ENCODE measurements at places on chromosomes 16 and 17.

DNA sequence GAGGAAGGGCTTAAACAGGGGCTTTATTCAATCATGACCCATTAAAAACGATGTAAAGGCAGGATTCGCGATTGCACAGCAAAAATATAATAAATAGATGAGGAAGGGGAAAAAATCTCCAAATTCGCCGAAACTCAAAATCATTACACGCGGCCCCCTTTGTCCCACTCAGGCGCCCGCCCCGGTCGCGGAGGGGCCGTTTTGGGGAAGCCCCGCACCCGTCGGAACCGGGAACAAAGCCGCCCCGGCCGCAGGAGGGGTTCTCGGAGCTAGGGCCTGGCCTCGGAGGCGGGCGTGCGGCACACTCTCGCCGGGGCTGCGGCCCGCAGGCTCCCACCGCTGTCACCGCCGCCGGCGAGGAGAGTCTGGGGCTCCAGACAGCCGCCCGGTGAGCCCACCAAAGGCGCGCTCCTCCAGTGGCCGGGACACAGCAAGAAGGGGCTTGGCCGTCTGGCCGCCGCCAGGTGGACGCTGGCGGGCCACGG is 521 bp downstream of the C16orf87 start:
- DNase-seq: peak; percentile 88

GRCh38 chr16:17296431-17296830 is 174.3 kb downstream of the XYLT1 start:
- DNase-seq: no peak

- DNase-seq: no peak
Observed at GRCh38 chr17:38544175-38544838, 61.4 kb downstream of the SRCIN1 start.

DNA sequence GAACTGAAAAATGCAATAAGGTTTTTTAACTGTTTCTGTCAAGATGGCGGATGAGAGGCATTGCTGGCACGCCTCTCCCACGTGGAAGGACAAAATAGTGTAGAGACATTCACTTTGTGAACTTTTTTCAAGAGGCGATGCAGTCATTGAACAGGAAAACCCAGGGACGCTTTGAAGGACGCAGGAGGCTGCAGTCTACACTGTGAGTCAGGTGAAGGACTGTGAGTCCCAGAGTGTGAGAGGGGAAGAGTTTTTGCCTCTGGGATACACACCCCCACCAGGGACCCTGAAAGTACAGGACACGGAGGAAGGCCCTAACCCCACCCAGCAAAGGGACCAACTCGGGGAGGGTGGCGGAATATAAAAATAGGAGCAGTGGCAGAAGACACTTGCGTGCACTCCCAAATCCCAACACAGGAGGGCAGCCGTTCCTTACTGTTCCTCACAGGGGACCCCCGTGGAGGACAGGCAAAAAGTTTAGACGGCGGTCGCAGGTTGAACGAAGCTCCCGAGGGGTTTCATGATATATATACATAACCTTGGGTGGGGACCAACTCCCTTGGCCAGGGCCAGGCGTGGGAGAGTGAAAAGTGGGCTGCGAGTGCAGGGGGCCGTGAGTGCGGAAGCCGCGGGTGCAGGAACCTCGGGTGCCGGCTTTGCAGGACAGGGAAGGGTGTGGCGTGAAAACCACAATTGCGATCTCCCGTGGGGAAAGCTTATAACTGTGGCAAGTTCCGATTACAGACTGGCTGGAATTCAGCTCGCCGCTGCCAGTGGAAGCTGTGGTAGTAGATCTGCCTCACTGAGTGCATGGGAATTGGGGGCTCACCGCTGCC is 82.0 kb upstream of the ALOX12 start:
- DNase-seq: peak; percentile 94

DNA sequence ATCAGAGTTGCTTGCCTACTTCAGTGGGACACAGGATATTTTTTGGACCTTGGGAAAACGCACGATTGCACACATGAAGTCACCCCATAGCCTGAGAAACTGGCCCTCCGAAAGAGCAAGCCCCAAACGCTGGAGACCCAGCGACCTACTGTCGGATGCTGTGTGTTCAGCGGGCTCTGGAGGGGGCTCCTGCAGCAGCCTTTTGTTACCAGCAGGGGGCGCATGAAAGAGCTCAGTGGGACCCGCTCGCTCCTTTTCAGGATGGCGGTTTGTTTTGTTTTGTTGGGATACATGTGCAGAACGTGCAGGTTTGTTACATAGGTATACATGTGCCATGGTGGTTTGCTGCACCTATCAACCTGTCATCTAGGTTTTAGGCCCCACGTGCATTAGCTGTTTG is 28.4 kb downstream of the MYH3 start:
- no peak for DNase-seq

GRCh38 chr17:49554694-49555494 is 20.8 kb upstream of the NXPH3 start:
- DNase-seq: no peak

GRCh38 chr16:85312642-85313525 is 200.6 kb upstream of the CIBAR2 start:
- DNase-seq: no peak

DNA sequence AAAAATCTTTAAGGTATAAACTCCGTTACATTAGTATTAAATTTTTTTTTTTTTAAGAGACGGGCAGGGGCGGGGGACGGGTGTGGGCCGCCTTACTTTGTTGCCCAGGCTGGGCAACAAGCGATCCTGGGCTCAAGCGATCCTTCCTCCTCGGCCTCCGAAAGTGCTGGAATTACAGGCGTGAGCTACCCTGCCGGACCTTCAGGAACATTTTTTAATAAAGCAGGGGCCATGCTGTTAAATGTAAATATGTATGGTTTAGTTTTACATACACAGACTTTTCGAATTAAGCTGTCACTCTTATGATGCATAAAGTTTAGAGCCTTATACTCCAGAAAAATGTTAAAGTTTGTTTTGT is 2.4 kb downstream of the PPM1D start:
- no peak for DNase-seq

DNA sequence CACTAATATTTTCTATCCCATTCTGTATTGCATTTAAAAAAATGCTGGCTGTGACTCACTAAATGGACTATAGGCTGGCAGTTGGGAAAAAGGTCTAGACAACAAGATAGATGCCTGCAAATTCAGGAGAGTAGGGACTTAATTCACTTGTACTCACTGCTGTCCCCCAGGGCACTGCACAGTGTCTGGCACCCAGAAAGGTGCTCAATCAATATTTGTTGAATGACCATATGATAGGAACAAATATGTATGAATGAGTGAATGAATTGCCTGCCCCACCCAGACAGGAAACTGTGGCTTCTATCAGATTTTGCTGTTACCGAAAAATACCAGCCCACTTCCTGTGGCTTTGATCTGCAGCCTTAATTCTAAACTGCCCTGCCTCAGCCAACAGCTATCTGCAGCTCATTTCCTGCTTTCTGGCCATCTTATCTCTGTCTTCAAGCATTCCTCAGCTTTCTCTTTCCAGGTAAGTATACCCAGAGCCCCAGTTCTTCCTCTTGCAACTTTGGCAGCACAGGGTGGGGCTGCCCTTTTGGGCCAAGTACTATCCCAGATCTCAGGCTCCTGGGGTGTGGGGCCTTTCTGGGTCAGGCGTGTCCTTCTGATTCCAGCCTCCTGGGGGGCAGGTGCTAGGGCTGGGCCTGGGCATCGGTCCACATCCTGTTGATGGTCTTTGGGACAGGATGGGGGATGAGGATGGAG is 15.3 kb upstream of the TNS4 start:
- no peak for DNase-seq

GRCh38 chr17:57654040-57654775 is 90.9 kb downstream of the CCDC182 start:
- no peak for DNase-seq

GRCh38 chr17:76272541-76273444 is 7.6 kb downstream of the UBALD2 start:
- DNase-seq: no peak

DNA sequence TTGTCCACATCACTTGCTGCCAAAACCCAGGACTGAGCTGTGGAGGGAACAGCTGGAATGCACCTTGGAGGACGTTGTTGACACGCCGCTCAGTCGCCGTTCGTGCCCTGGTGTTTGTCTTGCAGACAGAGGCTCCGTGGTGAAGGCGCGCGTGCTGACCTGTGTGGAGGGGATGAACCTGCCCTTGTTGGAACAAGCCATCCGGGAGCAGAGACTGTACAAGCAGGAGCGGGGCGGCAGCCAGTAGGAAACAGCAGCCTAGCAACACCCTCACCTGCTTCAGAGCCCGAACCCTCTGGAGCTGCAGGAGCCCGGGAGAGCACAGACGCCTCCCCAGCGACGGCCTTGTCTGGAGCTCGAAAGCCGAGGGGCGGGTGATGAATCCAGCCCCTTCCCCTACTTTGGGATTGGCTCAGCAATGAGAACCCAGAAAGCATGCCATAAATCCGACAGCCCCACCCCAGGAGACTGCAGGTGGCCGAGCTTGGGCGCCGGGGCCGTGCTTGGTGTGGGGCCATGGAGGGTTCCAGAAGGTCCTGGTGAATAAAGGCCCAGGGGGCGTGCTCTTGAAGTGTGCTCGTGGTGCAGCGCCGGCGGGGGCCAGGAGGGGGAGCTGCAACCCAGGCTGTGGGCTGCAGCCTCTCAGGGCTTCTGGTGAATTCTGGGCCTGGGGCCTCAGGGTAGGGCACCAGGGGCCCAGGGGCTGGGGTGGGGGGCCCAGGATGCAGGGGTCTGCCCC is 470 bp upstream of the CDK3 start:
- no peak for DNase-seq

DNA sequence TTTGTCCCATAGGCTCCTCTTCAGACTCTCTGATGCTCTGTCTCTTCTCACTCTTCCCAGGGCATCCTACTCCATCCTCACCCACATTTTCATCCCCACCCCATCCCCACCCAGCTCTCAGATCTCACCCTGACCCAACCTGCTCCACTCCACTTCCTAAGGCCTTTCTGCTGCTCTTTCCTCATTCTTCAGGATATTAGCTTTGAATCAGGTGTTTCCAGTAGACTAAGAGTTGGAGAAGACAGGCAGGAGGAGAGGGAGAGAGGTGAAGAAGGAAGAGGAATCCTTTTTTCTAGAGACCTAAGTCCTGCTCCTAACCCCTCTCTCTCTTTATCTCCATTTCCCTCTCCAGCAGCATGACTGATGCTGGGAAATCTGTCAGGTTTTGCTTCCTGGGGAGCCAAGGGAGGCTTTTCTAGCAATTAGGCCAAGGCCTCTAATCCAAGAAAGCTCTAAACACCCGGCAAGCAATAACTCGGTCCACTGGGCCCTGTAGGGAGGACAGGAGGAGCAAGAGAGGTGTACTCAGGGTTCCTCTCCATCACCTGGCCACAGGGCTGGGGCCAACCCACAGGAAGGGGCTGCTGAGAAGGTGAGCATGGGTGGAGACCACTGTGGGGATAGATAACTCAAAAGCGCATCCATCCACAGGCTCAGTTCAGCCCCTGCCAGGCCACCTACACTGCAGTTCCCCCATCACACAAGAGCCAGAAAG is 133.3 kb downstream of the TMEM132E start:
- no peak for DNase-seq
